ENCODE measurements at places on chromosomes 7 and 10. TPM values are rescaled to one million over a fixed set of nuclear protein-coding genes. Genes with fewer than 3 reads are reported as not detected.
A peak's percentile ranks its signal among the peaks of the same experiment; 100 is the strongest.

HOXA2 gene
- total RNA-seq: 0.71 TPM

GRCh38 chr10:21895932-21896331 lies 107.6 kb downstream of the DNAJC1 start:
- DNase-seq: no peak
- no peaks in the 10 kb centered on the region for H3K4me1 ChIP-seq
- no peak overlapping the region for H3K27ac ChIP-seq
- H3K27me3 ChIP-seq: no peaks in the 10 kb centered on the region
- no peaks in the 10 kb centered on the region for H3K36me3 ChIP-seq

LRRD1 gene
- 0.31 TPM for total RNA-seq

GLI3 gene
- 7.6 TPM for total RNA-seq

GRCh38 chr10:6401558-6402348 lies 178.3 kb downstream of the PRKCQ start:
- no peaks in the 10 kb centered on the region for H3K36me3 ChIP-seq
- peaks cover 5% of the 10 kb centered on the region for H3K27me3 ChIP-seq
- H3K27ac ChIP-seq: no peak overlapping the region
- H3K4me1 ChIP-seq: peaks cover 4% of the 10 kb centered on the region

NOS3 gene
- total RNA-seq: 4.9 TPM

AQP1 gene
- total RNA-seq: 96.4 TPM

GRCh38 chr7:106367018-106367420 lies 82.2 kb upstream of the NAMPT start:
- no peak overlapping the region for H3K27ac ChIP-seq
- H3K36me3 ChIP-seq: no peaks in the 10 kb centered on the region

DNA sequence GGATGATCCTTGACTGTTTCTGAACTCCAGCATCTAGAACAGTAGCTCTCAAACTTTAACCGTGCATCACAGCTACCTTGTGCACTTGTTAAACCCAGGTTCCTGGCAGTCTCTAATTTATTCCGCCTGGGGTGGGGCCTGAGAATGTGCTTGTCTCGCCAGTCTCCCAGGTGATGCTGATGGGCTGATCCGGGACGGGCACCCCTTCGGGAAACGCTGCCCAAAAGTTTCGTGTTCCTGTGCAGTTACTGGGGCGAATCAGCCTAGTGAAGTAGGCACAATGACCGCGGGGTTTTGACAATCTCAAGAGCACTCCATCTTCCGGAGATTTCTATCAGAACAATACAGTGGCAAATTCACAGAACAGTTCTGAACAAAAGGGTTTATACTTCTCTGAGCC lies 29.9 kb downstream of the ADCYAP1R1 start:
- peak overlapping the region; percentile 62 for H3K27ac ChIP-seq
- peaks cover 6% of the 10 kb centered on the region for H3K36me3 ChIP-seq
- no peak overlapping the region for H3K4me3 ChIP-seq
- no peak for DNase-seq
- no peaks in the 10 kb centered on the region for H3K27me3 ChIP-seq
- peaks cover 16% of the 10 kb centered on the region for H3K4me1 ChIP-seq

LIPF gene
- not detected for total RNA-seq

- no peaks in the 10 kb centered on the region for H3K4me1 ChIP-seq
- H3K27me3 ChIP-seq: no peaks in the 10 kb centered on the region
- no peak for DNase-seq
- no peak overlapping the region for H3K4me3 ChIP-seq
- H3K27ac ChIP-seq: no peak overlapping the region
Measured at GRCh38 chr10:91487911-91488582, 77.9 kb downstream of the HECTD2 start.

RTKN2 gene
- total RNA-seq: 2.4 TPM

- no peaks in the 10 kb centered on the region for H3K27me3 ChIP-seq
Measured at GRCh38 chr10:91012502-91012901, 91.6 kb upstream of the ANKRD1 start.

DNA sequence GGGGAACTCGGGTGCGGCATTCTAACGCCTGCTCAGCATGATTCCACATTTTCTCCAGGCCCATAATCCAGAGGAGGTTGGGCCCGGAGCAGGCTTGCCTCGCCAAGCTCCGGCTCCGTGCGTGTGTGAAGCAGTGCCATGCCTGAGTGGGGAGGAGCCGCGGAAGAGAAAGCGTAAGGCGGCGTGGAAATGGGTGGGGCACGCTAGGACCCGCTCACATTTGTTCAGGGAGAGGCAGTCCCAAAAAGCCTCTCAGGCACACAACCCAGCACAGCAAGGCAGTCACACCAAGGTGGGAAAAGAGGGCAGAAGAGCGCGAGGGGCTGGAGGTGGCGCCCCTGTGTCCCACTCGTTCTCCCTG lies 695 bp upstream of the VDAC2 start:
- peak overlapping the region; percentile 81 for H3K4me3 ChIP-seq
- peak overlapping the region; percentile 99 for H3K27ac ChIP-seq
- peak; percentile 93 for DNase-seq
- H3K36me3 ChIP-seq: peaks cover 20% of the 10 kb centered on the region
- H3K27me3 ChIP-seq: no peaks in the 10 kb centered on the region

INMT gene
- 15.7 TPM for total RNA-seq

LDB3 gene
- total RNA-seq: 208 TPM

- no peak overlapping the region for H3K4me3 ChIP-seq
- H3K36me3 ChIP-seq: no peaks in the 10 kb centered on the region
- no peaks in the 10 kb centered on the region for H3K4me1 ChIP-seq
- no peak overlapping the region for H3K27ac ChIP-seq
Measured at GRCh38 chr10:123424537-123424936, 241.6 kb upstream of the GPR26 start.

DNA sequence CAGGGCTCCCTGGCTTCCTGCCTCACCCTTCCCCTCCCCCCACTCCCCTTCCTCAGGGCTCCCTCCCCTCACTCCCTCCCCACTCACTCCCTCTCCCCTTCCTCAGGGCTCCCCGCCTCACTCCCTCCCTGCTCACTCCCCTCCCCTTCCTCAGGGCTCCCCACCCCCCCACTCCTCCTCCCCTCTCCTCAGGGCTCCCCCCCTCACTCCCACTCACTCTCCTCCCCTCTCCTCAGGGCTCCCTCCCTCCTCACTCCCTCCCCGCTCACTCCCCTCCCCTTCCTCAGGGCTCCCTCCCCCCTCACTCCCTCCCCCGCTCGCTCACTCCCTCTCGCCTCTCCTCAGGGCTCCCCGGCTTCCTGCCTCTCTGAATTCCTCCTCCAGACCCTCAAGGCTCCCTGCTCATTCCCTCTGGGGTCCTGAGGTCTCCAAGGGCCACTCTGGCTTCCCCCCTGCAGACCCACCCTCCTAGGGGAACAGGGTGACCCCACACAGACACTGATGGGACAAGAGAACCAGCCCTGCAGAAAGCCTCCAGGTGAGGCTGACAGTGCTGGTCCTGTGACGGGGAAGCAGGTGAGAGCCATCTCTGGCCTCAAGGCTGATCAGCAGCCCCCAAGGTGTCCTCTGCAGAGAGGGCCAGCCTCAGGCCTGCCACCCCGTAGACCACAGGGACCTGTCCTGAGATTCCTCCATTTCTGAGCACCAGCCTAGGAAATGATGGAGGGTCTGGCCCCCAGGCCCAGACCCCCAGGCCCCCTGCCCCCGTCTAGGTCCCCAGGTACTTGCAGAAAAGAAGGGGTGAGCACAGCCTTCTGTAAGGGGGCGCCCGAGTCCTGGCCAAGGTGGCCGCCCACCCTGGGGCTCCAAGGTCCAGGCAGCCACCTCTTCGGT lies 47.2 kb downstream of the PWWP2B start:
- no peak overlapping the region for H3K4me3 ChIP-seq
- peaks cover 44% of the 10 kb centered on the region for H3K4me1 ChIP-seq
- H3K27ac ChIP-seq: no peak overlapping the region
- no peaks in the 10 kb centered on the region for H3K27me3 ChIP-seq
- peak; percentile 65 for DNase-seq
- no peaks in the 10 kb centered on the region for H3K36me3 ChIP-seq

- no peak overlapping the region for H3K27ac ChIP-seq
- no peak for DNase-seq
- no peaks in the 10 kb centered on the region for H3K4me1 ChIP-seq
- H3K4me3 ChIP-seq: no peak overlapping the region
- H3K27me3 ChIP-seq: no peaks in the 10 kb centered on the region
Measured at GRCh38 chr7:77707504-77707992, 11.3 kb downstream of the RSBN1L start.

FRAT2 gene
- total RNA-seq: 5.3 TPM

STYXL1 gene
- 17.9 TPM for total RNA-seq

DNA sequence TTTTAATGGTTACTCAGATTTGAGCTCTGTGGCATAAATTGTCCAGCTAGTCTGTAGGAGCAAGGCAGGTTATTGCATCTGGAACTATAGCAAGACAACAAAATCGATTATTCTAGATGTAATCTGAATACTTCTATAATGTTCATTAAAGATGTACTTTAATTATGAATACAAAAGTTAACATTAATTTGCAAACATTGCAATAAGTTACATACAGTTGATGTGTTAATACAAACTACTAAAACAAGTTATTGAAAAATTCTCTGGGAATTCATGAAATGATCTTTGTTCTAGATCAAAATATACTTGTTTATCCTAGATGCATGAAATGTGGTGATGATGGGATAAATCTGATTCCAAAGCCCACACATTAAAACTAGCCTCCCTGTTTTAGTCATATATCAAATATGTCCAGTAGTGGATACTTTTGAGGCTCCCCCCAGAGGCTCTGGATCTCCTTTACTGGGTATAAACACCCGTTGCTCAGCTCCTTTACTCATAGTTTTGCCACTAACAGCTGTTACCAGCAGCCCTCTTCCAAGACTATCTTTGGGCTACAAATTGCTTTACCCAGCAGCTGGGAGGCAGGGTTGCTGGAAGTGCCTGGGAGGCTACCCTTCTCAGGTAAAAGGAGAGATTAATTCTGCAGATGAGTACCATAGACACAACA lies 78.1 kb downstream of the ARL4A start:
- no peak for DNase-seq
- no peak overlapping the region for H3K27ac ChIP-seq
- no peaks in the 10 kb centered on the region for H3K27me3 ChIP-seq

SPDYE6 gene
- total RNA-seq: not detected

GRCh38 chr7:153447011-153447410 lies 605.2 kb upstream of the DPP6 start:
- H3K4me3 ChIP-seq: no peak overlapping the region
- no peak overlapping the region for H3K27ac ChIP-seq
- peaks cover 7% of the 10 kb centered on the region for H3K4me1 ChIP-seq
- H3K27me3 ChIP-seq: no peaks in the 10 kb centered on the region
- DNase-seq: no peak

POLR1F gene
- total RNA-seq: 12.8 TPM

MSS51 gene
- 28.2 TPM for total RNA-seq

DNA sequence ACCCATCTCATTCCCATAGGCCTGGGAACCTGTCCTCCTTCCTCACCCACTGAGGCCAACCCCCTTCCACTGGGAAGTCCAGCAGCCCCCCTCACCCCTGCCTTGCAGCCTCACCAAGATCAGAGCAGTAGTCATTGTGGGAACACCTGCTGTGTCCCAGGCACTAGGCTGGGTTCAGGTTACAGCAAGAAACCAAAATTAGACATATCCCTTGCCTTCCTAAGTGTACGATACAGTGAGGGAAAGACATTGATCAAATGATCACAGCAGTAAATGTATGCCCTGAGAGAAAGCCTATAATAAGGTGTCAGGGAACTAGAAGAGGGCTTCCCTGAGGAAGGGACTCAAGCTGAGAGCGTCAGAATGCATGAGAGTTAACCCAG lies 17.0 kb upstream of the C10orf105 start:
- peaks cover 35% of the 10 kb centered on the region for H3K4me1 ChIP-seq
- H3K27me3 ChIP-seq: no peaks in the 10 kb centered on the region
- no peak for DNase-seq

- no peak for DNase-seq
- no peak overlapping the region for H3K27ac ChIP-seq
- H3K27me3 ChIP-seq: no peaks in the 10 kb centered on the region
Measured at GRCh38 chr7:16223963-16224707, 197.2 kb downstream of the CRPPA start.

- no peaks in the 10 kb centered on the region for H3K27me3 ChIP-seq
- H3K36me3 ChIP-seq: no peaks in the 10 kb centered on the region
- H3K4me1 ChIP-seq: no peaks in the 10 kb centered on the region
- H3K4me3 ChIP-seq: peak overlapping the region; percentile 50
- H3K27ac ChIP-seq: peak overlapping the region; percentile 98
Measured at GRCh38 chr10:63267414-63268148, 134.5 kb downstream of the NRBF2 start.

DNA sequence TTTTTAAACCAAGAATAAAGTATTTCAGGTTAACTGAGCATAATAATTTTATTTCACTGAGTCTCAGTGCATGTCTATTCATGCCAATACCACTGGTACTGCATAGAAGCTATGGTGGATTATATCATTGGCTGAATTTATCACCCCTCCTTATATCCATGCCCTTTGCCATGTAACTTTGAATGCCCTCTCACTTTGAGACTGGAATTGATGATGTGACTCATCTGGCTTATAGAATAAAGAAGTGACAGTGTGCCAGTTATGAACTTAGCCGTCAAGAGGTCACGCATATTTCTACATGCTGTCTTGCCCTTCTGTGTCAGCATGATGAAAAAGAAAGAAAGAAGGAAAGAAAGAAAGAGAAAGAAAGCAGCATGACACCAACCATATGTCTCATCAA lies 20.7 kb upstream of the ABLIM1 start:
- DNase-seq: no peak
- no peaks in the 10 kb centered on the region for H3K36me3 ChIP-seq

DNA sequence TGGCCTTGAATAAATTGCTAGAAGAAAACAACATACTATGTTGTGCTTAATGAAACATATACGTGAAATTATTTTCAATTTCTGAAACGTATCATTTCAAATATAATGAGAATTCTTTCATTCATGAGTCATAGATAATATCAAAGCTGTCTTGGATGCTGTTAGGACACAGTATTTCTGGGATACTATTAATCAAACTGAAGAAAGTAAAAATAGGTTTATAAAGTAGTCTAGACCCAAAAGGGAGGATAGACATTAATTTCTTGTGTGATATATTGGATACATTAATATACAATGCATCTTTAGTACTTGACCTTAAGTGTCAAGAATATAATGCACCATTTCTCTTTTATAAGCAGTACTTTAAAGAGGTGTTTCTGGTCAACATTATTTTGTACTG lies 89.7 kb downstream of the CNTNAP2 start:
- H3K36me3 ChIP-seq: no peaks in the 10 kb centered on the region
- no peak for DNase-seq
- H3K27me3 ChIP-seq: no peaks in the 10 kb centered on the region
- no peaks in the 10 kb centered on the region for H3K4me1 ChIP-seq

- no peaks in the 10 kb centered on the region for H3K36me3 ChIP-seq
- no peaks in the 10 kb centered on the region for H3K27me3 ChIP-seq
- DNase-seq: no peak
- H3K4me1 ChIP-seq: no peaks in the 10 kb centered on the region
- H3K27ac ChIP-seq: no peak overlapping the region
Measured at GRCh38 chr10:112498806-112499205, 51.8 kb downstream of the VTI1A start.

- DNase-seq: no peak
- no peaks in the 10 kb centered on the region for H3K36me3 ChIP-seq
- no peak overlapping the region for H3K4me3 ChIP-seq
- H3K4me1 ChIP-seq: no peaks in the 10 kb centered on the region
- H3K27ac ChIP-seq: no peak overlapping the region
- H3K27me3 ChIP-seq: peaks cover 10% of the 10 kb centered on the region
Measured at GRCh38 chr10:131856441-131857094, 44.2 kb upstream of the PPP2R2D start.

All from muscle of leg (tissue), 16 donors.